ENCODE measurements at places on chromosomes 1 and 21.

DNA sequence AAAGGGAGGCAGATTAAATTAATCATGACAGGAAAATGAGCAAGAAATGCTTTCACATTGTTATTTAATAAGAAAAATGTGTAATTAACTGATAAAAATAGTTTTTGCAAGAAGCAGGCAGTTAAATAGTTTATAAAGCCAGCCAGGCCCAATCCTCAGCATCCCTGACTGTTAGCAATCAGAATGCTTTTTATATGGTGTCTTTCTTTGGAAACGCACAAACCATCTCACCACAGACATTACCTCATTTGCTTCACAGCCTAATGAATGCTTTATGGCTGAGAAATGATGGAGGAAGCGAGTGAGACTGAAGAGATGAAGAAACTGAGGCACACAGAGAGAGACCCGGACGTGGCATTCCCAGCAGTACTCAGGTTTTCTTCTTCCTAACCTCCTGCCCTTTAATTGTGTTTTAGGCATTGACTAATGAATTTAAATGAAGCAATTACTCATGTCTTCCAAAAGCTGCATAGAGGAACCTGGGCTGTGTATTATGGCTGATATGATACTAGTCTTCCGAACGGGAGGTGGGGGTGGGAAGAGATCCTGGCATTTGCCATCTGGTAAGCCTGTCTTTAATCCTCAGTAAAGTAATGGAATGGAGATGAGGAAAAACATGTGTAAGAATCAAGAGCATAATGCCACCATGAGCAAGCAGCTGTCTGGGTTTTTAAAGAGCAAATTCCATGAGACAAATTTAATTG lies 116.1 kb upstream of the LMO4 start:
- no peak for DNase-seq

GRCh38 chr21:33286600-33287456 lies 20.7 kb downstream of the IL10RB start:
- no peak for DNase-seq

DNA sequence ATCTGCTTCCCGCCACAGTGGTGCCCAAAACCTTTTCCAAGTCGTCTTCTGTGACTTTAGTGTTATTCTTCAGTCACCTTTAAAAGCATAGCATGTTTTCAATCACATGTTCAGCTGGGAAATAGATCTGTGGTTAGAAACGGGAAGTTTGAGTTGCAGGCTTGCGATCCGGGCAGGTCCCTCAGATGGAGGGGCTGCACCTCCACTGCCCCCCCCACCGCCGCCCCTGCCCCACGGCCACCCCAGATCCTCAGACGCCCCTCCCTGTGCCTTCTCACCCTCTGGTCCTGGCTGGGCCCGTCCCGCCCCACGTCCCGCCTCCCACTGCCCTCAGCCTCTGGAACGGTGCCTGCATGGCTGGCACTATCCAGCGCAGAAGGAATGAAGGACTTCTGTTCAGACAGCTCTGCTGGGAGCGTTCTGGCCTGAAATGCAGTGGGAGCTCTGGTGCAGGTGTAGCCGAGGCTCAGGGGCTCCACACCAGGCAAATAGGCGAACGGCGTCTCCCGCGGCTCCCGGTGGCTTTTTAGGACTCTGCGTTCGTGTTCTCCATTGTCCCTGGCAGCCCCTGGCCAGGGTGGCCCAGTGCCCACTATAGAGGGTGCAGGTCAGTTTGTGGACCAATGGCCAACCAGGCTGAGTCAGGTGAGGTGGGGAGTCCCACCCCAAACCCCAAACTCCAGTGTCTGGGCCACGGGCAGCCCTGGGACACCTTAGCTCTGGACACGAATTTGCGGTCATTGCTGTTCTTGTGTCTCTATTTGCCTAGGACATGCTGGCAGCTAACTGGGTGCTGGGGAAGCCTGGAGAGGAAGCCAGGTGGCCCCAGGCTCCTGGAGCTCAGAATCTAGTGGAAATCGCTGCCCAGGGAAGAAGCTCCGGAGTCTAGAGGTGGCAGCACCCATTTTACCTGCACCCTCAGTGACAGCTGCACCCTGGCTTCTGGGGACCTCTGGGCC lies 67.1 kb downstream of the FAAP20 start:
- peak; percentile 60 for DNase-seq

GRCh38 chr1:212601524-212601923 lies 7.0 kb upstream of the ATF3 start:
- no peak for DNase-seq

GRCh38 chr1:244341455-244342450 lies 110.0 kb downstream of the ADSS2 start:
- peak; percentile 12 for DNase-seq

- DNase-seq: no peak
Measured at GRCh38 chr1:228998179-228998578, 262.9 kb downstream of the RHOU start.

Data from G401 (cell line).